GM20000 (cell line): ENCODE measurements at places on chromosomes 11 and 22.

- DNase-seq = no peak
Observed at GRCh38 chr11:75615751-75616150, 53.1 kb downstream of the MAP6 start.

- DNase-seq = no peak
Observed at GRCh38 chr11:84800755-84801346, 826.3 kb downstream of the DLG2 start.

DNA sequence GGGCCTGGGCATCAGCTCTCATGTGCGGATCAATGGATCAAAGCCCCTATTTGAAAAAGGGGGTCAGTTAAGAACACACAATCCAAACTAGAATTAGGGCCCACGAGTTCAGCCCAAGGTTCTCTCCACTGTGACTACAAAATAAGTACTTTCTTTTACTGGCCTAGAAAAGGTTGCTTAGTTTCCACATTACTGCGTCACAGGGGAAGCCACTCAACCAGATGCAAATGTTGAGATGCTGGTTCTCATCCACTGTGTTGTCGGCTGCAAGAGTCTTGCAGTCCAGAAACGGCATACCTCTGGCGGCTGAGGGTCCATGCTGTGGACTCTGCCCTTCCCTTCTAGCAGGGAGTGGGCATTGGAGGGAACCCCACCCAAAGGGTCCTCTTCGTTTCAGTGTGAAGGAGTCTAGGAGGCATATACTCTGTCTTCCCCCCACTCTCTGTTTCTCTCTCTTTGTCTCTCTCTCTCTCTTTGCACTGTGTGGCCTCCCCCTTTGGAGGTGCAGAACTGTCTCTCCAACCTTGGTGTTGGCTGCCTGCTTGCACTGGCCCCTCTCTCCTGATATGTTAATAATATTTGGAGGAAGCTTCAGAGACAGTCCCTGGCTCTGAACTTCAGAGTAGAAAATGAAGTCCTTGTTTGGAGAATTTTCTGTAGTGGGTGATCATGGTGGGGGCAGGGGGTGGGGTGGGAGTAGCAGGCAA is 99.0 kb upstream of the NNMT start:
- DNase-seq = peak; percentile 22

GRCh38 chr11:71485466-71485865 is 32.5 kb downstream of the NADSYN1 start:
- no peak for DNase-seq

DNA sequence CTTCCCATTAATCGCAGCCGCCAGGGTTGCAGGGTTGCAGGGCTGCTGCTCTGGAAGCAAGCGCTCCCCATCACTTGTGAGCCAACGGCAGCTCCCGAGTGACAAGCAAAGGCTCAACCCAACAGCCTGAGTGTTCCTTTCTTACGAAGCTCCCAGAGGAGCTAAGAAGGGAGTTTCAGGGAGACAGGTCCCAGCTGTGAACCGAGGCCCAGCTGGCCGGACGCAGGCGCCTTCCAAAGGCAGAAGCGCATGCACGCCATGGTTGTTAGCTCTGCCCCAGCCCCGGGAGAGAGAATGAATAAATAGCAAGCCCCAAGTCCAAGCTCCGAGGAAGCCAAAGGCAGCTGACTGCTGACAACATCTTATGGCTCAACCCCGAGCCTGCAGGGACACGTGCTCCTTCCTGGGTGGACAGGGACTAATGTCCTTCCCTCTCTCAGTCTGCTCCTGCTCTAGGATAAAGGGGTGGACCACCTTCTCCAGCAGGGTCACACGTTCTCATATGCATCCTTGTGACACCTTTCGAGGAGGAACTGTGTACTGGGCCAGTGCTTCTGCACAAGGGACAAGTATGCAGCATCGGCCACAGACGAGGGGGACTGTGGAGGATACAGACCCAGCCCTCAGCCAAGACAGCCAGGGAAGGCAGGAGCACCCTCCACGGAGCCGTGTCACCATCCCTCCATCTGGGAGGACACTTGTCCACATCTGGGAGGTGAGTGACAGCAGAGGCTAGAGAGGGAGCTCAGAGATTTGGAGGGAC is 29.9 kb downstream of the SHANK2 start:
- no peak for DNase-seq

GRCh38 chr11:14380947-14381561 is 22.1 kb upstream of the RRAS2 start:
- peak; percentile 52 for DNase-seq

- DNase-seq = no peak
Observed at GRCh38 chr11:105915021-105915420, 107.0 kb downstream of the MSANTD4 start.

- peak; percentile 85 for DNase-seq
Observed at GRCh38 chr22:22111267-22111751, 128.7 kb upstream of the TOP3B start.

DNA sequence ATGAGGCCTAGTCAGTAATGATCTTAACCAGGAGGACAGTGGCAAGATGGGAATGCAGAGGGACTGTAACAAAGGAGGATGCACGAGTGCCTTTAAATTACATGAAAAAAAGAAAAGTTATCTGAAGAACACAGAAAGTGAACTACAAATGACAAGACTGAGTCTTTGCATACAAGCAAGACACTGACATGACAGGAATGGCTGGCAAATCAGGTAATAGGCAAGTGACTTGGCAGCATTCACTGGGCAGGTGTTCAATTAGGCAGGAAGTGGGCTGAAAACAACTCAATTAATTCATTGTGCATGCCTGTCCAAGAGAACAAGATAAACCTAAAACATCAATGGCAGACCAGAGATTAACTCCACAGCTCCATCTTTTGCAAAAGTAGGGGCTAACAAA is 24.0 kb downstream of the SMCO4 start:
- DNase-seq = no peak

DNA sequence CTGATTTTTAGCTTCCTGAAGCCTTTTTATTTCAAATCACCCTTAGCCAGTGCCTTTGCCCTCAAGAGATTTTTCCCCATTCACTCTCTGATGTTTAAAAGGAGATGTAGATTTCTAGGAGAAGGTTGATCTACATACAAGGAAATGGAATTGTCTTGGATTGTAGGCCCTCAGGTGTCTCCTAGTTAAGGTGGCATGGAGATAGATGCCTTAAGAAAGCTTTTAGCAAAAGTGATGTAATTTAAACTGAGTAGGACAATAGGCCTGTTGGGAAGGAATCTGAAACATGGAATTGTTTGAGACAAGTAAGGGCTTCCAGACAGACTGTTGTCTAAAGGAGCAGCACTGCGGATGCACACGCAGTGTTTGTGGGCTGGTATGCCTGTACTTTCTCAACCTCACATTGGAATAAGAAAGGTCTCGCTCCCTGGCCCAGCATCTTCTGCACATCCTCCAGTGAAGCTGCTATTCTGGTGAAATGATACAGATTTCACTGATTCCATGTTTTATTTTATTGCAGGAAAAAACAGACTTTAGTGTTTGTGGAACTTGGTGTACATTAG is 69.8 kb upstream of the SLC25A18 start:
- DNase-seq = no peak

- DNase-seq = no peak
Observed at GRCh38 chr22:17867160-17867785, 93.0 kb upstream of the BID start.

- DNase-seq = no peak
Observed at GRCh38 chr22:36816339-36816635, 548 bp downstream of the PVALB start.

GRCh38 chr11:43947003-43947500 is 4.6 kb downstream of the C11orf96 start:
- no peak for DNase-seq

- DNase-seq = no peak
Observed at GRCh38 chr22:48209473-48210197, 1447.2 kb downstream of the TBC1D22A start.

GRCh38 chr22:42951093-42951710 is 63.7 kb downstream of the PACSIN2 start:
- no peak for DNase-seq
